ENCODE measurements at places on chromosomes 2 and 18.

DNA sequence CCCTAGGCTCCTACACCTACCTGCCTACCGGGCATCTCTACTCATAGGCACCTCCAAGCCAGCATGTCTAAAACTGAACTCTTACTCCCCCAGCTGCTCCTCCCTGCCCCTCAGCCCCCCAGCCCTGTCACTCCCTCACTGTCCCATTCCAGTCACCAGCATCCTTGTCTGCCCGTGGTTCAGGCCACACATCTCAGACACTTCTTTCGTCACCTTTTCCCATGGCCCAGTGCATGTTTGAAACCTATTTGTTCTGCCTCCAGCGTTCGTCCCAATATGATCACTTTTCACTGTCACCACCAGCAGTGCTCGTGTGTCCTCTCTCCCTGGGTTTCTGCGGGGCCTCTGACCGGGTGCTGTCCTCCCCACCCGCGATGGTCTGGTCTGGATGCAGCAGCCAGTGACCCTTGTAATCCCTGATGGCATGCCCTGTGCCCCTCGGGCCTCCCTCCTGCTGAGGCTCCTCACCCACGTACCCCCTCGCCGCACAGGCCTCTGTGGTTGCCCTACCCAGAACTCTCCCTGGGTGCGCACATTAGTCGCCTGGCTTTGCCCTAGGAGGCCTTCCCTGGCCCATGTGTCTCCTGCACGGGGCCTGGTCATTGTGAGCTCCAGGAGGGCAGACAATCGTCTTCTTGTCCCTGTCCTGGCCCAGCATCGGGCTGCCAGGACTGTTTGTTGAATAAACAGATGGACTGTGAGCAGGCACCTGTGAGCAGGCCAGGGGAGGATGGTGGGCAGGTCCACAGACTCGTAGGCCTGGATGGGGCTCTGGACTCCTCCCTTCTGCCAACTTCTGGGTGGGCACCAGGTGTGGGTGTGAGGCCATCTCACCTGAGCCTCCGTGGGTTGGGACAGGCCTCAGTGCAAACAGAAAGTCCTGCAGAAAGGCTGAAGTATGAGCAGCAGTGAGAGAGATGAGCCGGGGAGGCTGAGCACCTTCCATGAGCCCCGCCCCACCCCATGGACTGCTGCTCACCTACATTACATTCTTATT is 15.5 kb downstream of the LDLRAD4 start:
- no peak for DNase-seq

GRCh38 chr18:77068321-77069312 is 64.0 kb downstream of the MBP start:
- DNase-seq, result no peak

DNA sequence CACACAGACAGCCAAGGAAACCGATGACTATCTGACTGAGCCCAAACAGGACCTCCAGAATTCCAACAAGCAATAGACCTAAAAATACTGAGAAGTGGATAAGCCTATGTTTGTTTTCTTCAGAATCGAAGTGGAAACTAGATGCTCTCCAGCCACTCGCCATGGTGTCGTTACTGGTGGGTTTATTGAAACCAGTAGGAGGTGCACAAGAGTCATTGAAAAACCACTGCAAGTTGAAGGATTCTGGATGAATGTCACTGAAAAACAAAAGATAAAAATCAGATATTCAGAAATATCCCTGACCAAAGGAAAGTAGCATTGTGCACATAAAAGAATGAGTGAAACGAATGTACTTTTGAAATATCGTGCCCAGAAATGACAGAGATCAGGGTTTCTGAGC is 15.3 kb downstream of the TM4SF20 start:
- DNase-seq, result no peak

GRCh38 chr2:209074711-209075110 is 349.1 kb upstream of the MAP2 start:
- DNase-seq, result no peak

- no peak for DNase-seq
These were observed 28.9 kb downstream of the RBBP8 start for GRCh38 chr18:22962004-22962403.

- no peak for DNase-seq
These were observed 64.8 kb downstream of the BCL2L11 start for GRCh38 chr2:111185361-111186022.

GRCh38 chr2:152427902-152428301 is 92.9 kb downstream of the FMNL2 start:
- DNase-seq, result no peak

DNA sequence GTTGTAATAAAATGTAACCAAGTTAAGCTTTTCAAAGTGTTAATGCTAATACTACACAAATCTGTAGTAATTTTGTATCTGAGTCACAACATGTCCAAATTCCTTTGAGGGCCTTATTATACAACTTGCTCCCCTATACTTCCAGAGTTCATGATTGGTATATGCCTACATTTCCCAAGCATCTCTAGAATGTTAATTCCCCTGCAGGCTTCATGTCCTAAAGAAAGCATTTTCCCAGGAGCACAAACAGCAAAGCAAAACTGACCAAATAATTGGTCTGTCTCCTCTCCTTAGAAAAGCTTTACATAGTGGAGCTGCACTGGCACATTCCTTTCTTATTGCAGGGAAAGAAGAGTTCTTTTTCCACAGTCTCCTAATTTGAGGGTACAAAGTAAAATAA is 3.7 kb downstream of the ALS2 start:
- DNase-seq, result no peak

DNA sequence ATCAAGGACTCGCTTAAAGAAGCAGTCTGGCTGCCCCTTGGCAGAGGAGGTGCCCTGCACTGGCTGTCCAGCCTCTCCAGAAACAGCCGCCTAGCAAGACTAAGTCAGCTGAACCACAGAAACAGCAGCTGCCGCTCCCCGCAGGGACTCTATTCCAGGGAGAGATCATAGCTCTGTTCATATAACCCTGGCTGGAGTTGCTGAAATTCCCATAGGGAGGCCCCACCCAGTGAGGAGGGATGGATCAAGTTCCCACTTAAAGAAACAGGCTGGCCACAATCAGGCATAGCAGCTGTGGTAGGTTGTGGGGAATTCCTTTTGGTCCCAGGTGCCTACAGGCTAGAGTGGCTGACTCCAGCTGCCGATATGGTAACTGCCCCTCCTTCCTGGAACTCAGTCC is 74.2 kb upstream of the MC4R start:
- DNase-seq, result no peak

DNA sequence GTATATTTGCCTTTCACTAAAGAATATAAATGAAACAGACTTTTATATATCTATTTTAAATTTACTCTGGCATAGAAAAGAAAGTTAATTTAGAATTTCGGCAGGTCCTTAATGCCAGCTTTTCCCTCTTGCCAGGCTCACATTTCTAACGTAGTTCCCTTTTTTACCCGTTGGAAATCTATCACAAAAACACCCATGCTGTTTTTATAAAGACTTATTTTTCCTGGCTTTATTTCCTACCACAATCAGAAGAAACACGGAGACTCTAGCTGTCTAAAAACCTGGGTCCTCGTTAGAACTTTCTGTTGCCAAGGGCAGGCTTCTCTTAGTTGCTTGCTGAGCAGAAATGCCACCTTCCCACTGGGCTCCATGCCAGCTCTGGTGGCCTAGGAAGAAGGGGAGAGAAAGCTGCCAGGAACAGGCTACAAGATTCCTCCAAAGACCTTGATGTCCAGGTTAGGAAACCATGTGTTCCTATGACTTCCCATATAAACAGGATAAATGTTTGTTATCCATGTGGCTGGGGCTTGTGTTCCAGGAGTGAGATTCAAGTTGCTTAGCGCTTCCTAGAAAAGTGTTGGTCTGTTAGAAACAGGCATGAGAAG is 17.8 kb upstream of the TMEM18 start:
- DNase-seq, result no peak

- no peak for DNase-seq
These were observed 1.9 kb upstream of the C1QL2 start for GRCh38 chr2:119160361-119160990.

- DNase-seq, result no peak
These were observed 193.2 kb downstream of the LTBP1 start for GRCh38 chr2:33139949-33140348.

- no peak for DNase-seq
These were observed 350.4 kb downstream of the EN1 start for GRCh38 chr2:118496870-118497611.

GRCh38 chr18:25798046-25798445 is 292.4 kb downstream of the SS18 start:
- DNase-seq, result no peak

- no peak for DNase-seq
These were observed 59.1 kb downstream of the CDC42EP3 start for GRCh38 chr2:37612382-37612781.

DNA sequence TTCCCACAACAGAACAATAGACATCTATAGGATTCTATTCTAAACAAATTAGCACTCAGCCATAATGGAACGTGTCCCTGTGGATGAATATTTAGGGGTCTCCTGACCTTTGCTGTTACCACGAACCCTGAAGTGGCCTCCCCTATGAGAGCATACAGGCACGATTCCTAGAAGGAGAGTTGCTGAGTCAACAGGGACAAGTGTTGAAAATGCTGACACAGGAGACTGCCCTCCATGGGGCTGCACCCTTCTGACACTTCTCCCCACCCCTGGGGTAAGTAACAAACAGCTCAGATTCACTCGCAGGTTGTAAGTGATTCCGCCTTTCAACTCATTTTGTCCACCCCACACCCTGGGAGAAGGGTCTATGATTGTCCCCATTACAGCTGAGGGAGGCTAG is 14.1 kb upstream of the STK25 start:
- DNase-seq, result no peak

DNA sequence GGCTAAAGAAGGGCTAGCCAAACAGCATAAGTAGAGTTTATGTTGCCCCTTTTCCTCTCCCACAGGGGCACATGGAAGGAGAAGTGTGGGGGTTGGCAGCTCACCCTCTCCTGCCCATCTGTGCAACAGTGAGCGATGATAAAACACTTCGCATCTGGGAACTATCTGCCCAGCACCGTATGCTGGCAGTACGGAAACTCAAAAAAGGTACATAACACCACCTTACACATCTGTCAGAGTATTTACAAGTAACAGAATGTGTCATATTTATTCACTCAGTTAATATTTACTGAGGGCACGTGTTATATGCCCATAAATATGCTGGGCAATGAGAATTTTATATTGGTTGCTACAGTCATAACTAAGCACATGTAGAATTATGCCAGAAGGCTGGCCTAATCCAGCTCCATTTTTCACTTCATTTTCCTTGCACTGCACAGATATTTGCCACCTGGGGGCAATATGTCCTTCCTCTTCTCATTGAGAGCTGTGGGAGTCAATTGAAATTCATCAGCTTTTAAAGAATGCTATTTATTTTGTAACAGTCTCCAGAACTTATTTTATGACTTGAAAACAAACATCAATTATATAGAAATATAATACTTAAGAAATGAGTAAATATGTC is 150.6 kb downstream of the RTN4 start:
- no peak for DNase-seq

GRCh38 chr2:16652296-16653082 is 13.1 kb downstream of the CYRIA start:
- no peak for DNase-seq

GRCh38 chr2:176079831-176080539 is 3.8 kb downstream of the EVX2 start:
- no peak for DNase-seq

GRCh38 chr18:51437280-51438271 is 240.1 kb upstream of the MEX3C start:
- no peak for DNase-seq

DNA sequence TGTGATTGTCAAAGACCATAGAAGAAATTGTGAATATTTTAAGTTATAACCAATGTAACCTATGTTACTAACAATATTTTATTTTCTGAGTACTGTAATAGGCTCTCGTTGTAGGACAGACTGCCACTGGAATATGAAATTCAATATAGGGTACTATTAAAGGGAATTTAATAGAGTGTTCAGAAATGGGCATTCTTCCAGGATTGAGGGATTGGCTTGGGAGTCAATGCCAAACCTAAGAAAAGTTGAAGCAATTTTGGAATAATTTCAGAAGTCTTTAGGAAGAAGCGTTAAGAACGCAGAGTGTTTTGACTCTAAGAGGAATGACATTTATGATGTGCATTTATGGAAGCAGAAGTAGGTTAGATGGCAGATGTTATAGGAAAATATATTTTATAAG is 79.0 kb downstream of the ACVR2A start:
- no peak for DNase-seq

- no peak for DNase-seq
These were observed 33.8 kb downstream of the SDC1 start for GRCh38 chr2:20190876-20191713.

GRCh38 chr2:204726831-204727230 is 181.6 kb downstream of the PARD3B start:
- no peak for DNase-seq

DNA sequence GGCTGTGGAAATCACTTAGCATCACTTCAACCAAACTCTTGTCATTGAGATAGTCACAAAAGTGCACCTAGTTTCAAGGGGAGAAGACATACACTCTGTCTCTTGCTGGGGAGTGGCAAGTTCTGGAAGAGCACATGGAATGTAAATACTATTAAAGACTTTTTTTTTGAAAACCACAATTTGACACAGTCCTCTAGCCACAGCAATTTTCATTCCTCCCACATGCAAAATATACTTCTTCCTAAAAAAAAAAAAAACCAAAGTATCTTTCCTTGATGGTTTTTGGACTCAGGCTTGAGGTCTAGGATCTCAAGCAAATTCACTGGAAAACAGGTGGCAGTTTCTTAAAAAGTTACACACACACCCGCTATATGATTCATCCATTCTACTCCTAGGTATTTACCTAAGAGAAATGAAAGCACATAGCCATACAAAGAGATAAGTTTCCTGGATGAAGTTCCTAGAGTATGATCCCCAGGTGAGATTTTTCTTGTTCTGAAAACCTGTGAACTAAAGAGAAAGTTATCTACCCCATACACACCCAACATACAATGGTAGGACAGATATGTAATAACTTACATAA is 295.8 kb downstream of the SP3 start:
- DNase-seq, result no peak

DNA sequence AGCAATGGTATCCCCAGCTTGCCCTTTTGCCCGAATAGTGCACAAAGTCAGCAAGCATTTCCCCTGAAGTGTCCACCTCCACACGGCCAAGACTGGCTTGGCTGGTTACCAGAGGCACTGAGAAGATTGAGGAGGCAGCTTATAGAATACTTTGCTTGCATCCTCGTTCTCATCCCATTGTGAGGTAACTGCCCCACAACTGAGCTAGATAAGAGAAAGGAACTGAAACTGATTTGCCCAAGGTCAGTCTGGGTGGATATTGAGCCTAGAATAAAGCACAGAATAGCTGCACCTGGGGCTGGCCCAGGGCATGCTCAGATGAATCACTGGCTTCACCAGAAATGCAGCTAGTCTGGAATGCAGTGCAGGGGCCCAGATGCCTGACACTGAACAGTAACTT is 32.7 kb upstream of the MAP4K3 start:
- no peak for DNase-seq

DNA sequence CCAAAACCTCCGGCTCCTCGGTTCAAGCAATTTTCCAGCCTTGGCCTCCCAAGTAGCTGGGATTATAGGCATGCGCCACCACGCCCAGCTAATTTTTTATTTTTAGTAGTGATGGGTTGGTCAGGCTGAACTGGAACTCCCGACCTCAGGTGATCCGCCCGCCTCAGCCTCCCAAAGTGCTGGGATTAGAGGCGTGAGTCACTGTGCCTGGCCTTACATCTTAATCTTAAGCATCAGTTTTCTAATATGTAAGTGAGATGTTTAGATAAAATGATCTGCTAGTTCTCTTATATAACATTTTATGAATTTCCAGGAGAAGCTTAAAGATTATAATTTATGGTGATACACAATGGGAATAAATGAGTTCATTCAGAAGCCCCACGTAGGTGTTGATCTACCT is 69.2 kb downstream of the SPTBN1 start:
- no peak for DNase-seq
